Left colon (tissue), 2 donors: ENCODE measurements at places on chromosomes 1 and 21.

DNA sequence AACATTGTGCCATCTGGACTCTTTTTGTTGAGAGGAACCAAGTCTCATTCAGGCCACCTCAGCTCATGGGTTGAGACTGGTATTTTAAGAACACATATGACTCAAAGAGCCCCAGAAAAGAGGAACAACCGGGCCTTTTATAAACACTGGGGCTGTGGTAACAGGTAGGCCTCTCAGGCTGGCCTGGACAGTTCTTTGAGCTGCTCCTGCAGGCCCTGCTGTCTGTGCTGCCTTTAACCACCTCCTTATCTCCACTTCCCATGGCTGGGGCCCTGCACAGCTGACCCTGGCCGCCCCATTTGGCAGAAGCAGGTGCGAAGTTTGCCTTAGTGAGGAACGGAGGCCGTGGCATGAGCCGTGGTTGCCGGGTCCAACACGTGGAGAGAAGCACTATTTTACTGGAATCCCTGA, 163.3 kb downstream of the RHOU start:
- no peak for DNase-seq

GRCh38 chr1:29697391-29697780, 461.1 kb downstream of the PTPRU start:
- no peak for DNase-seq

DNA sequence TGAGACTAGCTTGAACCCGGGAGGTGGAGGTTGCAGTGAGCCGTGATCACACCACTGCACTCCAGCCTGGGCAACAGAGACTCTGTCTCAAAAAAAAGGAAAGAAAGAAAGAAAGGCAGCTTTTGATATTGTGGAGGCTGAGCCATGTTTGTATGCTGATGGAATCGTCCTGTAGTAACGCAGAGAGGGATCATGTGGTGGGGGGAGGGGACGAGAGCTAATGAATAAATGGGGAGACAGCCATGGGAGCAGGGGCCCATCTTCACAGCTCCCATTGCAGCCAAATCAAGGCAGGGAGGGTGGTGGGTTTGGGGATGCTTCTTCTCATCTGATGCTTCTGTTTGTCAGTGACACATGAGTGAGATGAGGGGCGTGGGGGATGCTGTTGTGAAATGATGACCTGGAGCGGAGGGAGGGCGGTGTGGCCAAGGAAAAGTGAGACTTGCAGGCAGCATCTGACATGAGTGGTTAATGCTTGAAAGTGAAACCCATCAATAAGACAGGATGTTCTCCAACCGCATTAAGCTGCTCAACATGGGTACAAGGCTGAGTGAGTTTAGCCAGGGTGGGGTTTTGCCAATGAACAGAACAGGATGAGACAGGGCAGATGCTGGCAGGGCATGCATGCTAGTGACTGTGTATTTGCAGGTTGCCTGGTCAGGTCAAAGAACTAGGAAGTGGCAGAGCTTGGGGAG, 16.7 kb downstream of the SPATA21 start:
- DNase-seq: no peak

DNA sequence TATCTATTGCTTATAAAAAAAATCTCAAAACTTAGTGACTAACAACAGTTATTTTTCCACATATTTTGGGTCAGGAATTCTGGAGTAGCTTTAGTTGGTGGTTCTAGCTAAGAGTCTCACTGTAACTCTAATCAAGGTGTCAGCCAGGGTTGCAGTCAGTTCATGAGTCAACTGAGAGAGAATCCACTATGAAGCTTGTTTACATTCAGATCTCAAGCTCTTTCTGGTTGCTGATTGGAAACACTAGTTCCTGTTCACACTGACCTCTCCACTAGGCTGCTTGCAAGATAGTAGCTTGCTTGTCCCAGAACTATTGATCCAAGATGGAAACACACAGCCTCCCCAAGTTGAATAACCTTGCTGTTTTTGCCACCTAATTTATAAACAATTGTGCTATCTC, 1192.1 kb upstream of the B3GALT2 start:
- DNase-seq: no peak

DNA sequence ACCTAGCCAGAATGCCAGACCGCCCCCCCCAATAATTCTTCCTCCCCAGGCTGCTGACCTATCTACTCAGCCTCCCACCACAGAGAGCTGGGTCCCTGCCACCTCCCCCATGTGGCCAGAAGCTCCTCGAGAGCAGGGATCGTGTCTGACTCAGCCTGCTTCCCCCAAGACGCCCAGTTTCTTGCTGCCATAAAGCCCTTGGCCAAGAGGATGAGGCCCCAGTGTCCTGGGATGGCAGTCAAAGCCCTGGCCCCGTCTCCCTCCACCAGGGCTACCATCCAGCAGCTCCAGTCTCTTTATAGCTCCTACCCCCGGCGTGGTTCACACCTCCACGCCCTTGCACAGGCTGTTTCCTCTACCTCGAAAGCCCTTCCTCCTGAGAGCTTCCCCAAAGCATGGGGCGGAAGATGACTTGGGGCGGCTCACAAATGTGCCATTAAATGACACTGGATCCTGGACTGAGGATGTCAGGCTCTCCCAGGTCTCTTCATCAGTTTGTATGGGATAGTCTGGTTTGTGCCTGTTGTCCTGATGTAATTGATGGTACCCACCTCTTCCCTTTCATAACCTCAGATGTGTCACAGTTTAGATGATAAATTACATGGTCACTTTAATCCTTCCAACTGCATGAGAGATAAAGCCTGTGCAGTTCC, 13.2 kb downstream of the ADGRB2 start:
- no peak for DNase-seq

- DNase-seq: no peak
These were observed 1.5 kb downstream of the MLLT11 start for GRCh38 chr1:151061704-151062103.

GRCh38 chr1:151964510-151964909, 29.1 kb downstream of the S100A10 start:
- no peak for DNase-seq

DNA sequence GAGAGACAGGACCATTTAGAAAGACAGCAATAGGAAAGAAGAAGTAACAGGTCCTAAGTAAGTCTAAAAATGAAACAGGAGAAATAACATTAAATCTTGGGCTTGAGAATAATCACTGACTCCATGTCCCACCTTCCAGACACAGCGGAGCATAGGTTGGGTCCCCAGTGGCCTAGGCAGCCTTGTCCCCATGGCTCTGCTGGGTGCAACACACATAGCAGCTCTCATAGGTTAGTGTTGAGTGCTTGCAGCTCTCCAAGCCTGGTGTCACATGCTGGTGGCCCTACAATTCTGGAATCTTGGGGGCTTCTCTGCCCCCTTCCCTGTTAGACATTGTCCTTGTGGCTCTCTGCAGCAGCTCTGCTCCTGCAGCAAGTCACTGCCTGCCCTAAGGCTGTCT, 952.8 kb upstream of the ADGRL2 start:
- no peak for DNase-seq

GRCh38 chr1:203628201-203629015, 1.8 kb downstream of the ATP2B4 start:
- peak; percentile 51 for DNase-seq

DNA sequence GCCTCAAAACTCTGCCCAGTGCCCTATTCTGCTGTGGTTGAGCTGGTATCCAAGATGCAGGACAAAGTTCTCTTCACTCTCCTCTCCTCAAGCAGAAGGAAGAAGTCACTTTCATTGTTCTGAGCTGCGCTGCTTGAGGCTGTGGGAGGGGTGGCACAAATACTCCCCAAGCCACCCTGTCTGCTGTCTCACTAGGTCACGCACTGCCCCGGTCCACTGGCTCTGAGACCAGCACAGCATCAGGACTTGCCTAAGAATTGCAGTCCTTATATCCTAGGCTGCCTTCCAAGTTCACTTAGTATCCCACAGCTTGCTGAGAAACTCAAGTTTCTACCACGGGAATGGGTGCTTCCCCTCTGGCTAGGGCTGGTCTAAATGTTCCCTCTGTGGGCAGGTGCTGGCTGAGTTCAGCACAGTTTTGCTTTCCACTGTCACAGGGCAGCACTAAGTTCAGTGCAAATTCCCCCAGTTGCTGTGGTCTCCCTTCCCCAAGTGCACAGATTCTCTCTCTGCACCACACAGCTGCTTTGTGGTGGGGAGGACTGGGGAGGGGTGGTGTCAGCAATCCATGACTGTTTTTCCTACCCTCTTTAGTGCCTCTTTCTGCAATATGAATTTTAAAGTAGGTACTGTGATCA, 32.4 kb downstream of the SLC9C2 start:
- no peak for DNase-seq

GRCh38 chr21:37348664-37349063, 17.9 kb upstream of the DYRK1A start:
- DNase-seq: no peak

DNA sequence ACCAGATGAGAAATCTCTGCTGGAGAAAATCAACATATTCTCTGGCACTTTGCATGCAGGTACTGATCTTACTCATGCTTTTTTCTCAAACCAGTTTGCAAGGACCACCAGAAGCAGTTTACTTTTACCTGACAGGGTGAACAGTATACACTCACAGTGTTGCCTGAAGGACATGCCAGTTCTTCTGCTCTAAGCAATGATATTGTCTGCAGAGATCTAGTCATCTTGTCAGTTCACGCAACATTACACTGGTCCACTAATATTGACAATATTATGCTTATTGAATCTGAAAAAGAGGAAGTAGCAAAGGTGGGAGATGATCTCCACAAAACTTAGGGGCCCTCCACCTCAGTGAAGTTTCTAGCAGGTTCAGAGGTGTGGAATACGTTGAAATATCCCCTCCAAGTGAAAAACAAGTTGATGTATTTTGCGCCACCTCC, 3.8 kb upstream of the S100B start:
- DNase-seq: no peak

DNA sequence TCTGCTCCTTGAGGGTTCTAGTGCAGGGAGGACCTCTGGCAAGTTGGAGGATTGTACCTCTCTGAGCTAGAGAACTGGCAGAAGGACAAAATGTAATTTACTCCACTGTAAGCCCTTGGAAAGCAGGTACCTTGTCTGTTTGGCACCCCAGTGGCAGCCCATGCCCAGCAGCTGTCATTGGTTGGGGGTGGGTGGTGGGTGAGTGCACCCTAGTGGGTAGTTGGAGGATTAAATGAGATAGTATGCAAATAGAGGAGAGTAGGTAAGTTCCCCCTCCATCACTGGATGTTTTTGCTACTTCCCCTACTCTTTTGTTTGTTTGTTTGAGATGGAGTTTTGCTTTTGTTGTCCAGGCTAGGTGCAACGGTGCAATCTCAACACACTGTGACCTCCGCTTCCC, 69.8 kb downstream of the RYR2 start:
- DNase-seq: no peak

GRCh38 chr21:43775795-43776430, at the start of gene CSTB:
Gene CSTB (minus strand): TSS chr21:43776308. CDS start chr21:43776269, 39 bp downstream.
- DNase-seq: peak; percentile 91

DNA sequence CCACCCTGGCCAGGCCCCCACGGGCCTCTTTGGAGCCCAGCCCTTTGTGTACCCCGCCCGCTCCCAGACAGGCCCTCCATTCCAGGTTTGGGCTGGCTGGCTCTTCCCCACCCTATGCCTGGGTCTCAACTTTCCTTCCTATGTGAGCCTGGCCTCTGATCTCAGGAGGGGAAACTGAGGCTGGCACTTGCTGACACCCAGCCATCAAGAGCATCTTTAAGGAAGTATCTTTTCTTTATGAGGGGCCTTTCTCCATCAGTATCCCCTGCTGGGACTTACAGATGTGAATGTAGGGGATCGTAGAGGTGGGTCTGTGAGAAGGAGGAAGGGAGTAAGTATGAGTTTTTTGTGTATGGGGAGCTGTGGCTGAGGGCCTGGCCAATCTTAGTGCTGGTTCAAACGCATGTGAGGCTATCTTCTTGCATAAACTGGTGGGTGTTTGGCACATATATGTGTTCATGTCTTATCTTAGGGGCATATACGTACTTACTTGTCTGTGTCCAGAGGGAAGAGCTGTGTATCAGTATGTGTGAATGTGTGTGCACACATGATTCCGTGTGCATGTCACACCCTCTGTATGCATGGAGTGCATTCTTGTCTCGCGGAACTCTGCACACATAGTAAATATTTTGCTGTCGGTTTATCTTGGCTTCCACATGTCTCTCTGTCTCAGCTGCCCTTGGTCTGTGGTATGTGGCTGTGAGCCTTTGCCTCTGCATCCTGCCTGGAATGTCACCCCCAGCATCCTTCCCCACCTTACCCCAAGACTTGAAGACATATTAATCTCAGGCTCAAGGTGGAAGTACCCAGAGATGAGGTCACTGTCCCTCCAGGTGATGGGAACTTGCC, 5.4 kb downstream of the NECTIN4 start:
- no peak for DNase-seq

DNA sequence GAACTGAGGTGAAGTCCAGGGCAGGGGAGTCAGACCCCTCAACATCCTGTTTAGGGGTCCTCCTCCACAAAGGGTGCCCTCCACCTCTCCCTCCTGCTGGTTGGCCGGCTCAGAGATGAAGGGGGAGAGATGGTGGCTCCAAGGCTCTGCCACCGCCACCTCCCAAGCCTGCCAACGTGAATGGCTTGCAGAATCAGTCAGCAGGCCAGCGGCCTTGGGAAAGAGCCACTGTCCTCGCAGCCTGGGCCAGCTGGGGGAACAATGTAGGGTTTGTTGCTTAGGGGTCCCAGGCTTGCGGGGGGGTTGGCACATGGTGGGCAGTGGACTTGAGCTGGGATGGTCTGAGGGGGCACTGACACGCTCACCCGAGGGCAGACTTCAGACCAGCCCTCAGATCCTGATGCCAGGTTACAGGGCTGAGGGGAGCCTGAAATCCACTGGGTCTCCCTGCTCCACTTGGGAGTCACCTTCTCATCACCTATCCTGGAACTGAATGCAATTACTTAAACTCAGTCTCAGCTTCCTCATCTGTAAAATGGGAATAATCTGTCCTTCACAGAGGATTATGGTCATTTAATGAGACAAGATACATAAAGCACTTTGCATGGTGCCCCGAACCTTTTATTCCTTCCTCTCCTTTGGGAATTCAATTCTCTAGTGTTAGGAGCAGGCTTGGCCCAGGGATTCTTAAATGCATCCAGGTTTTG, 8.3 kb downstream of the GPR37L1 start:
- no peak for DNase-seq

DNA sequence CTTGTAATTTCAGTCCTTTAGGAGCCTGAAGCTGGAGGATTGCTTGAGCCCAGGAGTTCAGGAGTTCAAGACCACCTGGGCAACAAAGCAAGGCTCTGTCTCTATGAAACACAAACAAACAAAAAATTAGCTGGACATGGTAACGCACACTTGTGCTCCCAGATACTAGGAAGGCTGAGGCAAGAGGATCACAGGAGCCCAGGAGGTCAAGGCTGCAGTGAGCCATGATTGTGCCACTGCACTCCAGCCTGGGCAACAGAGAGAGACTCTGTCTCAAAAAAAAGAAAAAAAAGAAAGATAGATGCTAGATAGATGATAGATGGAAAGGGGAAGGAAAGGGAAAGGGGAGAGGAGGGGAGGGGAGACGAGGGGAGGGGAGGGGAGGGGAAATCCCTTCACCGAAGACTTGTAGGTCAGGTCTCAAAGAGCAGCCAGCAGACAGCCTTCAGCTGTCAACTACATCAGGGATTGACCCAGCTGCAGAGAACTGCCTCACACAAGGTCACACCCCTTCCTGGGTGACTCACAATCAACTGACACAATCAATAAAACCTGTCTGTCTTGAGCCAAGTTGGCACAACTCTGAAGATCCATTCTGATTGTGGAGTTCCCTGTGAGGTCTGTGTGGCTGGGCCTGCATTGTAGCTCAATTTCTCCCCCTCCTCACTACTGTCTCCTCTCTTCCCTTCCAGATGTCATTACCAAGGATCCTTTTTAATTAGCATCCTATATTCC, 200.6 kb downstream of the RGS7 start:
- peak; percentile 82 for DNase-seq

GRCh38 chr1:226453015-226453704, 45.3 kb upstream of the PARP1 start:
- DNase-seq: no peak
